ENCODE measurements at places on chromosomes 6 and 20.

DNA sequence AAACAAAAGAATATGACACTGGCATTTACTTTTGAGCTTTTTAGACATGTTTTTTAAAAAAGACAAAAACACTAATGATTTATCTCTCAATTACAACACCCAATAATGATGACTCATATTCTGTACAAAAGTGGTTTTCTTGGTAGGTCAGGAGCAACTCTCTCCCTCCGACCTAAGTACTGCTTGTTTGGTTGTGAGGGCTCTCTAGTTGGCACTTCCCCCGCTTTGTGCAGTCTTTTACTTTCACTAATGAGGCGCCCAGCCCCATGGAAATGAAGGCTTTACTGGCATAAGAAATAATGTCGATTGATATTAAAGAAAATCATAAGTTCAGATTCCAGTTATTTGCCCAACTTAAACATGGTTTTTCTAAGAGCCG is 1.3 kb downstream of the KPNA5 start:
- peak; percentile 2 for DNase-seq

DNA sequence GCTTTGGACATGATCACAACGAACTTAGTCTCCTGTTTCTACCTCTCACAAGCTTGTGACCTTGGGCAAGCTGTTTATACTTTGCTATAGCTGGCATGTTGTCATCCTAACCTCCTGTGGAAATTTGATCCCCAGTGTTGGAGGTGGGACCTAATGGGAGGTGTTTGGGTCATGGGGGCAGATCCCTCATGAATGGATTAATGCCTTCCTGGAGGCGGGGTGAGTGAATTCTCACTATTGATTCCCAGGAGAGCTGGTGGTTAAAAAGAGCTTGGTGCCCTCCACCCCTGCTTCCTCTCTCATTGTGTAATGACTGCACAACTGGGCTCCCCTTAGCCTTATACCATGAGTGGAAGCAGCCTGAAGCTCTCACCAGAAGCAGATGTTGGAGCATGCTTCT is 228.9 kb downstream of the HIVEP2 start:
- DNase-seq: no peak

DNA sequence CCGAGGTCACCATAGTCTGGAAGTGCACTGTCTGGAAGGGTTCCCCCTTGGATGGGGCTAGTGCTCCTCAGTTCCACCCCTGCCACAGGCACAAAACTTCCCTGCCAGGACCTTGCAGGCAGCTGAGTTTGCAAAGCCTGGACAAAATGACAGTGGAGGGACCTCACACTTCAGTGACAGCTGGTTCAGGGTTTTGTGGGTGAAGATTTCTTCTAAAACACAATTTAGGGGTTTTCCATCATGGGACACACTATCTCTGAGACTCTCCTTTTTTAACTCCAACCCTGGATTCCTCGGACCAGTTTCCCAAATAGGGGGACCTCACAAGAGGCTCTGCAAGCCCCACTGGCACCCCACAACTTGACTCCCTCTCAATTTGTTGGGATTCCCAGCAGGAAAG is 33.6 kb upstream of the PREX1 start:
- DNase-seq: no peak

- DNase-seq: no peak
Measured at GRCh38 chr6:3804964-3805363, 44.2 kb upstream of the FAM50B start.

DNA sequence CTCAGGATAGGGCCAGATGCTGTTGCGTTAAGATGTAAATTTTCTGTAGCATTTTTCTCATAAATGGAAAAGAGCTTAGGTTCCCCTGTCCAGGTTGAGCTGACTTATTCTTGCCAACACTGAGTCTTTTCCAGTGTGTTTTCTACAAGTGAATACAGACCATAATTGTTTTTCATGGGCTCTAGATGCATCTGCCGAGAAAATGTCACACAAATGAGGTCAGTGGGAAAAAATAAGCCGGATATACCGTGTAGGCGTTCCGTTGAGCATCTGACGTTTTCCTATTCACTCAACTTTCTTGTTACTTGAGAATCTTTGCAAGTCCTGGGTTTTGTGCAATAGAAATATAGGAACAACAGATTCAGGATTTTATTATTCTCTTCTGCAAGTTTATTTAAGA is 582.9 kb upstream of the CDH4 start:
- no peak for DNase-seq

- DNase-seq: no peak
Measured at GRCh38 chr20:753897-754635, 14.2 kb downstream of the SLC52A3 start.

DNA sequence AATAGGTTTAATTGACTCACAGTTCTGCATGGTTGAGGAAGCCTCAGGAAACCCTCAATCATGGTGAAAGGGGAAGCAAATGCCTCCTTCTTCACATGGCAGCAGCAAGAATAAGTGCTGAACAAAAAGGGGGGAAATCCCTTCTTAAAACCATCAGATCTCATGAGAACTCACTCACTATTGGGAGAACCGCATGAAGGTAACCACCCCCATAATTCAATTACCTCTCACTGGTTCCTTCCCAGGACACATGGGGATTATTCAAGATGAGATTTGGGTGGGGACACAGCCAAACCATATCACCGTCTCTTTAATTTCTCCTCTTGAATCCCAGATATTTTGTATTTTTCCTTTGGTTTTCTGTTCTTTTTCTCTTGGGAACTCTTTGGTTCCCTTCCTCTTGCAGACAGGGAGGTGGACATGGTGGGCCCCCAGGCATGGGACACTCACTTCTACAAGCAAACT is 223.6 kb downstream of the TBXT start:
- no peak for DNase-seq

DNA sequence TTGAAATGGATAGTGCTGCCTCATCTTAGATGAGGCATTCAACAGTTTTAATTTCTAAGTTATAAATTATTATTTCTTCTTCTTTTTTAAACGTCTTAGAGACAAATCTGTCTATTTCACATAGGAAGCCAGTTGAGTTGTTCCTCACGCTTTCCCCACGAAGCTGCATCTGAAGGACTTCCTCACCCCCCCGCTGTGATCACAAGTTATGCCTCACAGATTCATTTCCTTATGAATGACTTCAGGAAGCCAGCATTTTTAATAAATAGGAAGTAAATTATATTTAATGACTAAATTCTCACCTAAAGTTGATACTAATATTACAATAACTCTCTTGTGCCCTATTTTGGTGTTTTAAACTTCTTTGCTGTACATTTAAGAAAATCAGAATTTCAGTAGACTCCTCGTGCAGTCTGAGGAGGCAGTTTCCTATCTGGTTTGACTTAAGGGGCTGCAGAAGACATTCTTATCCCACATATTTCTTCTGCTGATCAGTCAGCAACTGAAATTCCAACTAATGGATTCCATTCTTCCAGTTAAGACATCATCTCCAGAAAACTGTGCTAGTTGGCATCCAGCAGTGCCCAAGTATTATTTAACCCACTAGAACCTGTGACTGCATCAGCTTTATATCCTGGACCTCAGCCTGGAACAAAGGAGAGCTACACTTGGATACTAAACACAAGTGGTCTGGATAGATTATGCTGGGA is 182.7 kb upstream of the CCN2 start:
- no peak for DNase-seq

- no peak for DNase-seq
Measured at GRCh38 chr6:121055572-121056163, 278.6 kb downstream of the TBC1D32 start.

Data from effector CD8-positive, alpha-beta T cell (primary cell).